ENCODE measurements at places on chromosomes 6 and 20.

DNA sequence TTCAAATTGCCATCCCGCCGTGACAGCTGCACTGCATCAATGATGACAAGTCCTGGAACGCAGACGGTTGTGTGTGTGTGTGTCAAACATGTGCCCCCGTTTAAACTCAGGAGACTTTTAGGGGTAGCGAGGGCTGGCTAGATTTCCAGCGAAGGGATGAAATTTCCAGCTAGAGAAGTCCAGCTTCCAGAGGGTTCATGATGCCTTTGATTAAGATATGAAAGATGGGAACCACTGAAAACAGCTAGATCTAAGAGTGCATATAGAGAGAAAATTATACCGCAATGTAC is 644 bp downstream of the KIZ start:
- DNase-seq = no peak

DNA sequence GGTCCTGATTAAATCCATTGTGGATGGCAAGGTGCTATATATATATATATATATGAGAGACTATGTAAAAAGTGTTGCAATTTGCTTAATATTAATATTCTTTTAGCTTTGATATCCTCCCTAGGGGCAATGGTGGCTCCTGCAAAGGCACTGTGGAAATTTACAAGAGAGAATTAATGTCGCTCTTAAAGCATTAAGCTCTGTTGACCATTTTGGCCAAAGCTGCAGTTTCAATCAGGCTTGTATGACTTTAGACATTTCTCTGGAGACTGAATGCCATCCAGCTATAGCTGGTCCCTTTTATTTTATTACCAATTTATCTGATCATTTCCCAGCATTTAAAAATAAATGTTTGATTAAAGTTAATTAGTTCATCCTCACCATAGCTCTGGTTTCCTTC is 155.3 kb downstream of the JARID2 start:
- DNase-seq = no peak

DNA sequence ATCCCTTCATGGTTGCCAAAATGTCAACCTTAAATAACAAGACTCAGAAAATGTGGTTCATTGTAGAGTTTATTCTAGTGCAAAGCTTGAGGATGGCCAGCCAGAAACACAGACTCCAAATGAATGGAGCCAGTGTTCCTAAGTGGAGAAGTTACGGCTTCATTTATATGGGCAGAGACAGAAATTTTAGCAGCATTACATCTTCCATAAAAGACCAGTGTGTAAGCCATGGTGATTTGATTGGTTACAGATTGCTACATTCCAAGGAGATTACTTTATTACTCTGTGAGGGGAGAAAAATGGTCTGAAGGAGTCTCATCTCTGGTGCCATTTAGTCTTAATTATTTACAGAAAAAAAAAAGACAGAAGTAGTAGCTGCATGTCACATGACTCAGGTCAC is 97.8 kb downstream of the OTOR start:
- DNase-seq = no peak

DNA sequence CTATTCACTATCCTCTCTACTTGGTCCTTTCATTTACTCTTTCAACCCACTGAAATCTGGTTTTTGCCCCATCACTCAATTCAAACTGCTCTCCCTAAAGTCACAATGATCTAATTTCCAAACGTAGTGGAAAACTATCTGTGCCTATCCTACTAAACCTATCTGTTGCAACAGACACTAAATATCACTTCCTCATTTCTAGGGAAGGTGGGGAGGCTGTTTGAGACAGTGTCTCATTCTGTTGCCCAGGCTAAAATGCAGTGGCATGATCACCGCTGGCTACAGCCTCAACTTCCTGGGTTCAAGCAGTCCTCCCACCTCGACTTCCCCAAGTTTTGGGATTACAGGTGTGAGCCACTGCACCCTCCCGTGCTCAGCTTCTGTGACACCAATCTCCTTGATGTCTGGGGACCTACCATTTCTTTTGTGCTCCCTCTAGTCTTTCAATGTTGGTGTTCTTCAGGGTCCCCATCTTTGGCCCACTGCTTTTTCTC is 8.8 kb downstream of the RANBP9 start:
- peak; percentile 89 for DNase-seq

- no peak for DNase-seq
Observed at GRCh38 chr20:61191096-61191495, 61.0 kb upstream of the CDH4 start.

DNA sequence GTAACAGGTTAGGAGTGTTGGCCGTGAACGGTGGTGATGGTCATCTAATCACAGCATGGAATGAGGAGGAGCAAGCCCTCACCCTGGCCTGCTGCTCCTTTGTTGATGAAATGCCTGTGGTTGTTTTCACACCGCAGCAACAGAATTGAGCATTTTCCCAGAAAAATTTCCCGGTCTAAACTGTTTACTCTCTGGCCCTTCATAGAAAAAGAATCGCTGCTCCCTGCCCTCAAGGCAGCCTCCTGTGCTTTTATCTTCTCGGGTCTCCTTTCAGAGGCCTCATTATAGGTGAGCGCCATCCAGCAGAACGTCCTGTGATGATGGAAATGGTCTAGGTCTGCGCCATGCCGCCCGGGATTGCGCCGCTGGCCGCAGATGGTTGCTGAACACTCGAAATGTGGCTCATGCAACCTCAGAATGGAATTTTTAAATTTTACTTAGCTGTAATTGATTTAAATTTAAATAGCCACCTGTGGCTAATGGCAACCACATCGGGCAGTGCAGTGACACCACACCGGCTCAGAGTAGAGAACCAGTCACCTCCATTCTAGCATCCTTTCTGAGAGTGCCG is 30.2 kb downstream of the PHACTR3 start:
- no peak for DNase-seq

Data from hematopoietic multipotent progenitor cell treated with erythropoietin and hydrocortisone succinate and interleukin-3 and kit ligand, for 4 days (in vitro differentiated cells).